Activated T-helper 17 cell treated with anti-CD3 and anti-CD28 coated beads, Interleukin-2, amount 50 U/mL, for 72 hours (primary cell): ENCODE measurements at places on chromosomes 1 and 21. TPM values are rescaled to one million over a fixed set of nuclear protein-coding genes. Genes with fewer than 3 reads are reported as not detected.

DNA sequence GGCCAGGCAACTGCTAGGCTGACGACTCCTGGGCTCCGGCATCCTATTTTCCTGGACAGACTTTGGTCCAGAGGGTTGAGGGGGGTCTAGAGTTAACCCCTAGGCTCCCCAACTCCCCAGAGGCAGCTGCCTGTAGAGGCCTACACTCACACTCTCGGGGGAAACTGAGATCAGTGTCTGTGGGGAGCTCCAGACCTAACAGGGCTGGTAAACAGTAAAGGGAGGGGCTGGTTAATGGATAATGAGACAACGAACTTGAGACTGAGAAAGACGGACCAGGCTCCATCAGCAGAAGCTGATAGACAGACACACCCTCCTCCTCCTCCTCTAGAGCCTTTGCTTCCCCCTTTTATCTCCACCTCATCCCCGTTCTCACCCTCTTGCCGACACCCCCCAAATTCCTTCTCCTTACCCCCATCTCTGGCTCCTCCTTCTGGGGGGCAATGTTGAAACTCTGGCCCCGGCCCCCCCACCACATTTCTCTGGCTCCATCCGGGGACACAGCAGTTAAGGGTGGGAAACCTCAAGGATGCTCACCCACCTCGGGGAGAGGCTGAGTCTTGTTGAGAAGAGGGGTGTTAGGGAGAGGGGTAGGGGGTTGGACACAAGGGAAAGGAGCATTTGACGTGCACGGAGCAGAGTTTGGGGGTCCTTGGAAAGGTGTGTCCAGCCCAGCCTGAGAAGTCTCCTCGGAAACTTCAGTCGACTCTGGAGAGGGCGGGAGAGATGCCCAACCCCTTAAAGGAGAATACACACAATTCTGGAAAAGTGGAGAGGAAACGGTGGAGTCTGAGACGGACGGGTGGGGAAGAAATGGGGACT lies at the start of gene MTMR11:
Gene MTMR11, minus strand, starts transcription at position 710 of the 822 bp plus-strand sequence. Its CDS starts 232 bp downstream, at position 478.
- ATAC-seq, result no peak

DNA sequence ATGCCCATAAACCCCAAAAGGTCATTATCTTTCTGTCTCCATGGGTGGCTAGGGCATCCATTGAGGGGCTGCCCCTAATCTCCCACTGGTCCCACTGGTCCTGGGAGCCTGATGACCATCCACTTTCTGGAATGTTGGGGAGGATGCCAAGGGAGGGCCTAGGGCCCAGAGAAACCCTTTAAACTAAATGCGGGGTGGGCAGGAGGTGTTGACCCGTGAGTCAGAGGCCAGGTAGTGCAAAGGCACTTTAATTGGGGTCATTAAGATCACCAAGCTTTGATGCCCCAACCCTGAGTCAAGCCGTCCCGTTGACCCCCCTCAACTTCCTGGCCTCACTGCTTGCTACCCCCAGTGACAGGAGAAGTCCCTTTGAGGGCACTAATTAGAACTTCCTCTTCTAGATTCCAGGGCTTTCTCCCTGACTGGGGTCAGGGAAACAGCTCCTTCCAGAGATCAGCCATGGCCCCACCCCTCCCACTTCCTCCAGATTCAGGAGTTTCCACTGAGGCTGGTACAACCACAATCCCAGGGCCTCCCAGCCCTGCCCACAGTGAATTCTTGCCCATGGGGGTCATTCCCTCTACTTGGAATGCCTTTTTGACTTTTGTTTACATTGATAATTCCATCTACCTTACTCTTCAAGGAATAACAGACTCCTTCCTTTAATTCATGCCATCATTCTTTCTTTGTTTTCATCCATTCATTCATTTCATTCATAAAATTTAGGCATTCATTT lies 15.5 kb upstream of the SERINC2 start:
- no peak for ATAC-seq

GRCh38 chr1:31765516-31765915 lies 1.4 kb upstream of the ADGRB2 start:
- ATAC-seq, result no peak

GRCh38 chr1:167161242-167161641 lies 59.4 kb upstream of the POU2F1 start:
- ATAC-seq, result no peak

ATP1A4 gene
- total RNA-seq, result not detected

- peak; percentile 16 for ATAC-seq
Observed at GRCh38 chr21:42495765-42496119, 282 bp downstream of the RSPH1 start.

LEMD1 gene
- 0.61 TPM for total RNA-seq

- no peak for ATAC-seq
Observed at GRCh38 chr1:118563981-118564951, 379.2 kb upstream of the SPAG17 start.

WNT9A gene
- 0.09 TPM for total RNA-seq

DNA sequence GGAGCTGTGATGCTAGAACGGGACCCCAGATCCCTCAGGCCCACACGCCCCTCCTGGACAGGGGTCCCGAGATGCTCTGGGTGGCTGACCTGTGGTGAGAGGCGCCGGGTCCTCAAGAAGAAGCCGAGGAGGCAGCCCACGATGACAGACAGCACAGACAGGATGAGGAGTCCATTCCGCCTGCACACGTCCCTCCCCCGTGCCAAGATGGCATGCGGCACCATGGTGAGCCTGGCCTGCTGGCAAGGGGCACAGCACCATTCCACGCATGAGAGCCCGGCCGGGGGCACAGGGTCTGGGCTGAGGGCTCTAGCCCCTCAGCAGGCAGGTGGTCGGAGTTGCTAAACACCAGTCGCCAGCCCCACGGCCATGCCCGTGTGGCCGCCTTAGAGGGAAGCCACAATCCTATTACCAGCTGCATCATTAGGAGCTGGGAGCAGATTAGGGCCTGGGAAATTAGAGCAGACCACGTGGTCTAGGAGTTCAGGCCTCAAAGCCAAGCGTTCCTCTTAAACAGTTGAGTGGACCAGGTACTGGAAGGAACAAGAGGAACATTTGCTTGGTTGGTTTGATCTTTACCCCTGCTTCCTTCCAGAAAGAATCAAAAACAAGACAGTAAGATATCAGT lies at the start of gene SLC1A7:
Gene SLC1A7, minus strand, starts transcription at position 413 of the 628 bp plus-strand sequence. Its CDS starts 189 bp downstream, at position 224.
- no peak for ATAC-seq

CA6 gene
- 0.78 TPM for total RNA-seq

TMEM222 gene
- total RNA-seq, result 39.6 TPM
